ENCODE measurements at places on chromosomes 16 and 17.

- peak; percentile 45 for DNase-seq
Observed at GRCh38 chr17:72618001-72618509, 474.4 kb downstream of the SLC39A11 start.

DNA sequence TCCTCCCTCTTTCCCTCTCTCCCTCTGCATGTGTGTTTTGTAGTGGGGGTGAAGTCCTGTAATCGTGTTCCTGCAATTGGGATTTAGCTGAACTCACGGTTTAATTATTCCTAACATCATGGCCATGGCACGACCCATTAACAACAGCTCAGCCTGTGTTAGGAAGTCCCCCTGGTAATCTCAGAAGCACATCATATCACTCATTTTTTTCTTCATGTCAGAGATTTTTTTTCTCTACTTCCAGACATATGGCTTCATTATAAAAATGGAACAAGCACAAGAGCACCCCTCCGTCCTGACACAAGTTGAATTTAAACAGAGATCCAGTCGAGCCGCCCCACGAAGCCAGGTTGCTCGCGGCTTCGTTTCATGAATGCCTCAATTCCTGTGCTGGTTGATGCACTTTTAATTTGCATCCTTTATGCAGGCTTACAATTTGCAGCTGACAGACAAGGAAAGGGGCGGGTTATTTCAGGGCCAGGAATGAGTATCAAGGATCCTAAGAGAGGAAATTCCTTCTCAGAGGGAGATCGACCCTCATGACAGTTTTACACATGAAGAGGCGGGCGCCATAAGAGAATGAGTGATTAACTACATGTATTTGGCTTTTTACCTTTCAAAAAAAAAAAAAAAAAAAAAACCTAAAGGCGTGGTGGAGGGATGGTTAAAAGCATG is 192.9 kb downstream of the MAF start:
- no peak for DNase-seq

DNA sequence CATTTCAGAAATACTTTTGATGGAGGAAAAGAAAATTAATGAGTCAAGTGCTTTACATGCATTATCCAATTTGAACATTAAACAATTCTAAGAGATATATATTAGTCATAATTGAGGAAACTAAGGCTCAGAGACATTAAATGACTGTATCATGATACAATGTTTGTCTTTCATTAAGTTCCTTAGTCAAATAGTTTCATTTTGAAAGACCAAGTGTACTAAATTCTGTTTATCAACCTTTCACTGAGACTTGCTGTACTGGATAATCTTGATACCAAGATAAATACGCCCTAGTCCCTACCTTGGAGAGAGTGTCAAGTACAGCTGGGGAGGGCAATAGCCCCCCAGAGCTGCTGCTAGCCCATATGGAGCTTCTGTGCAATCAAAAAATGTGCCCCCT is 24.2 kb downstream of the TOM1L2 start:
- no peak for DNase-seq

GRCh38 chr16:49455991-49456745 is 82.6 kb downstream of the C16orf78 start:
- DNase-seq, result no peak

Measured in CD4-positive, alpha-beta T cell treated with Interleukin-15 for 4 hours (primary cell).